ENCODE measurements at places on chromosomes 7 and 10.

DNA sequence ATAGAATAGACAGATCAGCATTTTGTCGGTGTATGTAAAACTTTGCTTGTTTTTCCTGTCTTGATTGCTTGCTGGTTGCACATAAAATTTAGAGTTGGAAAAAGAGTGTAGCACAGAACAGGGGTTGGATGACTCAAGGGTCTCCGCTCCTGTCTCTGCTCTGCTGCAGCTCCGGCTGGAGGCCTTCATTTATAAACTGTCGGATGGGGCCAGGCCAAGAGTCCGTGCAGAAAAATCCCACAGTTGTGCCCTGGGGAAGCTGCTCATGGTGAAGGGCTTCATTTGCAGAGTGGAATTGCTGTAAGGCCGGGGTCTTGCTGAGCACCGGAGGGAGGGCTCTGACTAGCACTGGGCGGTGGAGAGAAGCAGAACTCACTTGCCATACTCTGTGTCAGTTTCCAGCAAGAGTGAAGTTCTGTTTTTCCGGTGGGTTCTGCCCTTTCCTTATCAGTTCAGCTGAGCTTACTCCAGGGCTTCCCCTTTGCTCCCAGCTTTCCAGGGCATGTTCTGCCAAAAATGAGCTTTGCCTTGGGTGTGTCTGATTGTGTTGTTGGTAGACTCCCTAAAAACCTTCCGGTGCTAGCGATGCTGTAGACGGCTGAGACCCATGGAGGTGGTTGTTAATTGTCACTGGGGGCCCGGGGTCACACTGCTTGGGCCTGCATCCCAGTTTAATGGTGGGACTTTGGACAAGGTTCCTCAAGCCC is 67.2 kb downstream of the CAMK1D start:
- DNase-seq = no peak

GRCh38 chr10:25017154-25017590 is 760 bp downstream of the THNSL1 start:
- DNase-seq = no peak

DNA sequence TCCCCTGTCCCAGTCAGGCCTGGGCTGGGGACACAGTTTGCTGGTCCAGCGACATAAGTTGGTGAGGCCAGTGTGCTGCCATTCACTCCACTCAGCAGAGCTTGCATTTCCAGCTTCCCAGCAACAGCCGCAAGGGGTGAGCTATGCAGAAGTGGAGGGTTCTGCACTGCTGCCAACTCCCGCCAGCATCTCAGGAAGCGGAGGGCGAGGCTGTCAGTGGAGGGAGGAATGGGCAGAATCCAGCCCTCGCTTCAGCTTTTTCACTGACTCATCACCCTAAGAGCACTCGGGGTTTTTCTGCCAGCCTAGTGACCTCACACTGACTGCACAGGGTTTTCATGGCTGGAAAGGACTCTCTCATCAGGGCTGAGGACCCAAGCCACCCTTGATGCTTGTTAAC is 625.1 kb upstream of the MKI67 start:
- no peak for DNase-seq

GRCh38 chr7:119026391-119026790 is 801.9 kb downstream of the ANKRD7 start:
- no peak for DNase-seq

DNA sequence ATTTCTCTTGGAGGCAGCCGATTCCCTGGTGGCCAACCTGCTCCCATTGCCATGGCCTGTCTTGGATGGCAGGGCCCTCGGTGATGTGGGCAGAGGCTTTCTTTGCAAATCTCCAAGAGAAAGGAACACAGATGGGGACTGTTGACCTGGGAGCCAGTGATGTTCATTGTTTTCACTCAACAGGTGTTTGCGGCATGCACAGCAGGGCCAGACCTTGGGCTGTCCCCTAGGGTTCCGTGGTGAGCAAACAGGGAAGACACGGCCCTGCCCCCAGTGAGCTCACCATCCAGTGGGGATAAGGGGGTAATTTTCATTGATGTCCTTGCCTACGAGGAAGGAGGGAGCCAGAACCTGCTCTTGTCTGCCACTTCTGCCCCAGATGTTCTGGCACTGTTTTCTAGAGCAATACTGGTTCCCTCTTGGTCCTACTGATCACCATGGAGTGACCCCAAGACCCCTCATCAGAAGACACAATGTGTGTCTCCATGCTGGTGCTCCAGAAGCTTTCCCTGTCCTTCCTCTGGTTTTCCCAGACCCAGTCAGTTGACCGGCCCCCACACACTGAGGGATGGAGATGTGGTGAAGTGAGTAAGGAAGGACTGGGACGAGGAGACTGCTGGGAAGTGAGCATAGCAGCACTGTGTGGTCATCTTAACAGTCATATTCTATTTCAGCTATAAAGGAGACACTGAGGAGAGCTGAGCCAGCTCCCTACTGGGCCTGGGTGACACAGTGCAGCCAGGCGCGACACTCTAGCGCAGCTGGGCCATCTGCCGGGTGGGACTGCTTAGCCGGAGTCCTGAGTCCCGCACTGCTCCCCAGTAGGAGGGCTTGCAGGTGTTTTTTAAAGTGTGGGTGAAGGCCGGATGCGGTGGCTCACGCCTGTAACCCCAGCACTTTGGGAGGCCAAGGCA is 20.4 kb upstream of the FIGNL1 start:
- DNase-seq = no peak

DNA sequence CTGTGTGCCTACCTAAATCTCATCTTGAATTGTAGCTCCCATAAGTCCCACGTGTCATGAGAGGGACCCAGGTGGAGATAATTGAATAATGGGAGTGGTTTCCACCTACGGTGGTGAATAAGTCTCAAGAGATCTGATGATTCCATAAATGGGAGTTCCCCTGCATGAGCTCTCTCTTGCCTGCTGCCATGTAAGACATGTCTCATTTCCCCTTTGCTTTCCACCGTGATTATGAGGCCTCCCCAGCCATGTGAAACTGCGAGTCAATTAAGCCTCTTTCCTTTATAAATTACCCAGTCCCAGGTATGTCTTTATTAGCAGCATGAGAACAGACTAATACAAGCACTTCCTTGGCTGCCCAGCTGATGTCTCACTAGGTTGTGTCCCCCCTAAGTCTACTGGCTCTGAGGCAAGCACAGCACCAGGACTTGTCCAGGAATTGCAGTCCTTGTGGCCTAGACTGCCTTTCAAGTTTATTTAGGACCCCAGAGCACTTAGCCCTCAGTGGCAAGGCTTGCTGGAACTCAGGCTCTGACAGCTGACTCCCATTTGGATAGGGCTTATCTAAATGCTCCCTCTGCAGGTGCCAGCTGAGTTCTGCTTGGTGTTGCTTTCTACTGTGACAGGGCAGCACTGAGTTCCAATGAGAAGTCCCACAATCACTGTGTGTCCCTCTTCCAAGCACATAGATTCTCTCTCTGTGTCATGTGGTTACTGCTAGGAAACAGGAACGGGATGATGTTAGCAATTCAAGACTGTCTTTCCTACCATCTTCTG is 59.0 kb upstream of the TAS2R16 start:
- DNase-seq = no peak

DNA sequence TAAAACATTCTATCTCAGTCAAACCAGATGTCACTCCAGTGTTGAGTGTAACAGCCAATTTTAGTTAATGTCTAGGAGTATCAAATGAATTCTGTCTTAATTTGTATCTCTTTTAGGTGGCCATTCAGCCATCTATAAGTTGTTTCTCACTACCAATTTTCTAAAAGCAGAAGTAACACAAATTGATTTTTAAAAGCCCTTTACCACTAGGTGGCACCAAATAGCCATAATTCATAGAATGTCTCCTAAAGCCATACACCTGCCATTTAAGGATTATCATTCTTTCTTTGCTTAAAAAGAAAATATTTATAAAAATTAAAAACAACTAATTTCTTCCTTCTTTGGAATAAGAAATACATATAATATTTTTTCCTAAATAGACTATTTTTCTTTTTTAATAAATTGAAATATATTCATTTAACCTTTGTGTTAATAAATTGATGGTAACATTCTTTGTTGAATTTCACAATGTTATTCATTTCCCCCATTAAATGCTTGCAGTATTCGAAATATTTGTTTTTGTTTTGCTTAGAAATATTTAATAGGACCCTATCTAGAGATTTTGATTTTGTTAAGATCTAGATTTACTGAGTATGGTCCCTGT is 107.8 kb upstream of the PPP1R3A start:
- peak; percentile 28 for DNase-seq

DNA sequence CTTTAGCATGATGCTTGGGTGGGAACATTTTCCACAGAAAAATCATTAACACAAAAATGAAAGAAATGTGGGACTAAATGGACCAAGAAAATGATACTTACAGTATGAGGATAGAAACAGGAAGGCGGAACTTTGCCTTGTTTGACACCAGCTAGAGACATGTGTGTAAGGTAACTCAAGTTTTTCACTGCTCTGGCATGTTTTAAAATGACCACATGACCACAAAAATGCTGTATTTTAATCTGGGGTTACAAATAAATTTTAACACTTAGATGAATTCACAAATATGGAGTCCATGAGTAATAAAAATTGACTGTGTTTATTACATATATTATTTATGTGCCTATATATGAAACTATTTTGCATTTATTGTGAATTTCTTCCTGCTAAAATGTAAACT is 100.9 kb upstream of the PHYHIPL start:
- no peak for DNase-seq

GRCh38 chr10:129832573-129833467 is 131.3 kb downstream of the EBF3 start:
- DNase-seq = no peak

DNA sequence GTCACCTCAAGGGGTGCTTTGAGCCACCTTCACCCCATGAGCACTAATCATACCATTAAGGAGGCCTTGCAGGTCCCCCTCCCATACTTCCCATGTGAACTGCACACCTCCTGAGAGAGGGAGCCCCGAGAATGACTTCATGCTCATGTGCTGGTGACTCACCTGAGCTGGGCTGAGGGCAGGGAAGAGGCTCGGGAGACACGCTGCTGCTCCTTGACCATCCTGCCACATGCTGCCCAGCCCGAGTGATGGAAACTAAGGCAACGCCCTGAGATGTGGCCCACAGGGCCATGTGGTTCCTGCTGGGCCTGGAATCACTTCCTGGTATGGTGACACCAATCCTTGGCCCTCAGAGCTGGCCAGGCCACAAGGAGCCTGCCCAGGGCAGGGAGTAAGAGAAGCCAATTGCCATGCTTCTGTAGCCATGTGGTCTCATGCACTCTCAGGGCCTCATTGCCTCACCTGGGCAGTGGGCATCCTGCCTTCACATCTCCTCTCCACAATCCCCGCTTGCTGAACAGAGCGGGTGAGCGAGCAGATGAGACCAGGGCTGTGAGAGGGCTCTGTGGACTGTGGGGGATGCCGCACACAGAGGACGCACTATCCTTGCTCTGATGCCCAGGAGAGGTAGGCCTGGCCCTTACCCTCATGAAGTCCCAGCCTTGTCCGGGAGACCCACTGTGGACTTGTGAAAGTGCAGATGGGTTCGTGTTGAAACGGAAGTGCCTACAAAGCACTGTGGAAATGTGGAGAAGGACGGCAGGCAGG is 18.3 kb upstream of the PPIF start:
- no peak for DNase-seq

GRCh38 chr10:48503293-48503911 is 101.5 kb downstream of the ARHGAP22 start:
- no peak for DNase-seq

DNA sequence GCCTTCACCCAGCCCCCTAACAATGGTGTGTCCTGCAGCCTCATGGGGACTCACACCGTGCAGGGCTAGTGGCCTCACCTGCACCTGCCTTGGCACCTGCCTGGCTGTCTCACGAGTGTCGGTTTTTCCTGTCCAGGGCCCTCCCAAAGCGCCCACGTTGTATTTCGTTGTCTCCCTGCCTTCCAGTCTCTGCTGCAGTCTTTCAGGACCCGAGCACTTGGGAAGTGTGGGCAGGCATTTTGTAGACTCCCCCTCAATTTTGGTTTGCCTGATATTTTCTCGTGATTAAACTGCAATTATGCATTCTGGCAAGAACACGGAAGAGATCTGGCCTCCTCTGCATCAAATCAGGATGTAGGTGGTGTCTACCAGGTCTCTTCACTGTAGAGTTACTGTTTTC is 17.9 kb downstream of the BNIP3 start:
- no peak for DNase-seq

DNA sequence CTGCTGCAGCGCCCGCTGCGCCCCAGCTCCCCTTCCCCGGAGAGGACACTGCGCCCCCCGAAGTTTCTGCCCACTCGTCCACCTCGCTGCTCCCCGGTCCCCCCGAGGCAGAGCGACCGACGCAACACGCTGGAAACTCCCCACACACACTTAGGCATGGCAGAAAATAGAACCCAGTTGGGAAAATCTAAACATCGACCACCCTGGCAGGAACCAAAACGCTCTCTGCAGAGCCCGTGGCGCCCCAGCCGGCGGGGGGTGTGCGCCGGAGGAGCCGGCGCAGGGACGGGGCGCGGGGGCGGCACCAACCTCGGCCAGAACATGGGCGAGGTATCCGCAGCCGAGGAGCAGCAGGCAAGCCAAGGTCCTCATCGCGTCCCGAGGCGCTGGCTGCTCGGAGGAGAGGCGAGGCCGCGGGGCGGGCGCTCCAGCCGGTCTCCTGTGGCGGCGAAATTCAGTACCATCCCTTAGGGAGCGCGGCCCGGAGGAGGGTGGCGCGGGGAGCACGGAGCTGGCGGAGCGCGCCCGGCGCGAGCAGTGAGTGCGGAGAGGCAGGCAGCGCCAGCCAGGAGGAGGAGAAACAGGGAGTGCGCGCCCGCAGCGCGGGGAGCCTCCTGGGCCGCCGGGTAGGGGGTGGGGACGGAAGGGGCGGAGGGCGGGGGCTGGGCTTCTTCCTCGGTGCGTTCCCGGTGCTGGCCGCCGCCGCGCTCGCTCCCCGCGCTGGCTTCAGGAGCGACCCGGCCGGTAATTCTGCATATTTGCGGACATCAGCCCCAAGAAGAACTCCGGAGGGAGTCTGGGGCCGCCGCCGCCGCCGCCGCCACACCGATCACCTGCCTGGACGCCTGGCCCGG is 789 bp downstream of the PDGFA start:
- peak; percentile 78 for DNase-seq

- DNase-seq = no peak
Measured at GRCh38 chr7:148304456-148304855, 286.1 kb upstream of the C7orf33 start.

- DNase-seq = no peak
Measured at GRCh38 chr7:2016761-2017480, 215.8 kb downstream of the MAD1L1 start.

DNA sequence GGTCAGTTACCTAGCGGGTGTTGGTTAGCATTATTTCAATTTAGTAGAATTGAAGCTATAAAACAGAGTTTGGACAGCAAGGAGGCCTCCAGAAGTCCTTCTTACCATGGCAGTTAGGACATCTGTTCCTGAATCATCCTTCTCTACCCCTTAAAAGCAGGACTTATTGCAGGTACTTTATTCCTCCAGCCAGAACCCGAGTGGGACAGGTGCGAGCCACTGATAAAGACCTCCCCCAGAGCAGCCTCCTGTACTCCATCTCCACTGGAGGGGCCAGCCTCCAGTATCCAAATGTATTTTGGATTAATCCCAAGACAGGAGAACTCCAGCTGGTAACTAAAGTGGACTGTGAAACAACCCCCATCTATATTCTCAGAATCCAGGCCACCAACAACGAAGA is 54.6 kb downstream of the CDHR3 start:
- no peak for DNase-seq
